ENCODE measurements at places on chromosomes 1 and 21. TPM values are rescaled to one million over a fixed set of nuclear protein-coding genes. Genes with fewer than 3 reads are reported as not detected.

The C1orf185 gene
- total RNA-seq: not detected

- H3K36me3 ChIP-seq: no peaks in the 10 kb centered on the region
- H3K27ac ChIP-seq: no peak overlapping the region
- H3K4me1 ChIP-seq: no peaks in the 10 kb centered on the region
- no peak overlapping the region for H3K4me3 ChIP-seq
- no peak for DNase-seq
- no peaks in the 10 kb centered on the region for H3K27me3 ChIP-seq
These were observed 68.4 kb downstream of the ST6GALNAC3 start for GRCh38 chr1:76142771-76143540.

DNA sequence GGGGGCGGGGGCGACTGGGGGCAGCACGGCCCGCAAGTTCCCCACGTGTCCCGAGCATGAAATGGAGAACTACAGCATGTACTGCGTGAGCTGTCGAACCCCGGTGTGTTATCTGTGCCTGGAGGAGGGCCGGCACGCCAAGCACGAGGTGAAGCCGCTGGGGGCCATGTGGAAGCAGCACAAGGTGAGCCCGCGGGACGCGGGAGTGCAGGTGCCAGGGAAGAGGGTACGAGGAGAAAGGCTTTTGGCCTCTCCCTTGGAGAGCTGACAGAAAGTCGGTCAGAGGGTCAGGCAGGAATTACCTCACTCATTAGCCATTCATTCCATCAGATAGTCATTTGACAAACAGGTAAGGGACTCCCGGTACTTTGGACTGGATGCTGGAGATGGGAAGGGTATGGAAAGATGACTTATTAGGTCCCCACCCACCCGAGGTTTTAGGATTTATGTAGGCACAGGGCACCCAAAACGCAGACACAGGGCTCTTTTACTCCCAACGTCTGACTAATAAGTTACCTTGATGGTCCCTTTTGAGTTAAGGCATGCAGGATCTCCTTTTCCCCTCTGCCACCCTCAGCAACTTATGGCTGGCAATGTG, 2.1 kb downstream of the TRIM67 start:
- H3K4me1 ChIP-seq: peaks cover 4% of the 10 kb centered on the region
- peaks cover 3% of the 10 kb centered on the region for H3K27me3 ChIP-seq
- no peak for DNase-seq
- no peaks in the 10 kb centered on the region for H3K36me3 ChIP-seq
- no peak overlapping the region for H3K27ac ChIP-seq

DNA sequence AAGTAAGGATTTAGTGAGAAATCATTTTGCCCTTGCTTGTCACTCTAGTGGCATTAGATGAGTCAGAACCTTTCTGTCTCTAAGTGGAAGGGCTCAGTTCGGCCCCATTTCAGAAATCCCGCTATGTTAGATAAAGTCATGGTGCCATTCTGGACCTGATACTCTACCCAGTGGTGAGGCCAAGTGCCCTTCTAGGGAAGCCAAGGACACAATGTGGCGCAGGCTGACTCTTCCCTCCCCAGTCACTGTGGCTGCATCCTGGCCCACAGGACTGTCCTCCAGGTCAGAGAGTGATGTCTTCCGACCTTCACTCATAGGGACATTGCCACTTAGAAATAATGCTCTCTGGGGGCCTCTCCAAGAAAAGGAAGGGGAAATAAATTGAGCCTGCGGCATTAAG, 48.3 kb upstream of the MTR start:
- no peaks in the 10 kb centered on the region for H3K27me3 ChIP-seq
- H3K4me1 ChIP-seq: no peaks in the 10 kb centered on the region
- H3K36me3 ChIP-seq: no peaks in the 10 kb centered on the region
- H3K27ac ChIP-seq: no peak overlapping the region

The ZNF436 gene
- total RNA-seq: 36.6 TPM

GRCh38 chr21:29184037-29184436, 53.6 kb downstream of the MAP3K7CL start:
- no peak overlapping the region for H3K4me3 ChIP-seq
- H3K27me3 ChIP-seq: no peaks in the 10 kb centered on the region
- no peak for DNase-seq
- no peak overlapping the region for H3K27ac ChIP-seq
- no peaks in the 10 kb centered on the region for H3K4me1 ChIP-seq
- H3K36me3 ChIP-seq: no peaks in the 10 kb centered on the region

The HSPG2 gene
- total RNA-seq: 219 TPM

The RAB3B gene
- total RNA-seq: 0.66 TPM

GRCh38 chr1:246106342-246106763, 400.7 kb downstream of the SMYD3 start:
- no peak for DNase-seq
- H3K4me1 ChIP-seq: no peaks in the 10 kb centered on the region
- no peaks in the 10 kb centered on the region for H3K27me3 ChIP-seq
- no peak overlapping the region for H3K27ac ChIP-seq
- H3K4me3 ChIP-seq: no peak overlapping the region

- H3K4me1 ChIP-seq: no peaks in the 10 kb centered on the region
- no peaks in the 10 kb centered on the region for H3K36me3 ChIP-seq
- H3K27me3 ChIP-seq: peaks cover 4% of the 10 kb centered on the region
- no peak overlapping the region for H3K4me3 ChIP-seq
These were observed 4.2 kb upstream of the COL11A1 start for GRCh38 chr1:103112546-103112945.

Measured in breast epithelium (tissue), 4 donors.